T-helper 1 cell (primary cell): ENCODE measurements at places on chromosomes 1 and 21.

GRCh38 chr1:13714851-13715250 is 14.9 kb downstream of the PRDM2 start:
- no peak for DNase-seq

- DNase-seq, result no peak
Observed at GRCh38 chr1:119713749-119714456, 2.2 kb downstream of the PHGDH start.

- DNase-seq, result no peak
Observed at GRCh38 chr1:161404051-161404597, 36.4 kb upstream of the CFAP126 start.

GRCh38 chr1:93352376-93352775 is 6.7 kb downstream of the DR1 start:
- DNase-seq, result no peak

DNA sequence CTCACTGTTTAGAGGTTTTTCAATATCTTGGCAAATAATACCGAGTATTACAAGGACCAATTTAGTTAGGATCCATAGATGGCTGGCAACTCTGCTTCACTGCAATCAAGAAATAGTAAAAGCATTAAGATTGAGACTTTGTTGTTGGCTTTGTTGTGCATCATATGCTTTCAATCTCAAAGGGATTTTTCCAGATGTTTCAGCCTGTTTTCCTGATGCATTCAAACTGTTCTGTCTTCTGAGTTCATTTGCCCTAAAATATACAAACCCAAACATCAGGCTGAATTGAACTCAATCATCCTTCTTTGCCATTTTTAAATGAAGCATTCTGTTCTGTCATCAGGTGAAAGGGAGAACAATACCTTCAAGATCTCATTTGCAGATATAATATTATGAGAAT is 248.7 kb downstream of the TTLL7 start:
- DNase-seq, result no peak
